Activated gamma-delta T cell treated with Interleukin-2 at 50 U/mL for 16 hours (primary cell): ENCODE measurements at places on chromosomes 1 and 21.

DNA sequence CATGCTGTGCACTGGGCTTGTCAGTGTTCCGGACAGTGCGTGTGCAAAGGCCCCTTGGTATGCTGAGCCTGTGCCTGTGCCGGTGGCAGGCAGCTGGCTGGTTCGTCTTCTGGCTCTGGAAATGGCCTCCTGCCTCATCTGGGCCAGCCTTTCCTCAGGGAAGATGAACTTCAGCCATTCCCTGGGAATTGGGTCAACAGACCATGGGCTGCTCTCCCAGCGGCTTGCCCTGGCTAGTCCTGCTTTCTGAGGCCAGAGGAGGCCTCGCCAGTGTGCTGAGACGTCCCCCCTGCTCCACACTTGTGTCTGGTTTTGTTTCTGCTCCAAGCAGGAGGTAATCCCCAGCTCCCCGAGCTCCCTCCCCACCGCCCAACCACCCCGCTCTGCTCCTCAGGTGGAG is 32.6 kb upstream of the RD3 start:
- no peak for DNase-seq

GRCh38 chr1:22609291-22609690 is 27.1 kb upstream of the C1QA start:
- no peak for DNase-seq

DNA sequence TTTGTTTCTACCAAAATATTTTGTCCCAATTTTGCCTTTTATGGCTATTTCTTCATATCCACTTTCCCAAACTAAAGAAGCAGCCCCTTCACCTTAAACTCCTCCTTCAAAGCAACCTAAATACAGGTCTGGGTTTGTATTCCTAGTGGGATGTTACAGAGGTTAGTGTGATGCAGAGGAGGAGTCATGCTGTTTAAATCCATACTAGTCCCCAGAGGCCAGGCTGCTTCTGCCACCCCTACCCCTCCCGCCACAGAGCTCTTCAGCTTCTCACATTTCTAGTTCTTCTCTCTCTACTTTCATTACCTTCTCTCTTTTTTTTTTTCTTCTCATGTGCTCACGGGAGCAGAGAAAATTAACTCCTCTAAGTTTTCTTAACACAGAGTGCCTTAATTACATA is 29.3 kb downstream of the SELL start:
- no peak for DNase-seq

DNA sequence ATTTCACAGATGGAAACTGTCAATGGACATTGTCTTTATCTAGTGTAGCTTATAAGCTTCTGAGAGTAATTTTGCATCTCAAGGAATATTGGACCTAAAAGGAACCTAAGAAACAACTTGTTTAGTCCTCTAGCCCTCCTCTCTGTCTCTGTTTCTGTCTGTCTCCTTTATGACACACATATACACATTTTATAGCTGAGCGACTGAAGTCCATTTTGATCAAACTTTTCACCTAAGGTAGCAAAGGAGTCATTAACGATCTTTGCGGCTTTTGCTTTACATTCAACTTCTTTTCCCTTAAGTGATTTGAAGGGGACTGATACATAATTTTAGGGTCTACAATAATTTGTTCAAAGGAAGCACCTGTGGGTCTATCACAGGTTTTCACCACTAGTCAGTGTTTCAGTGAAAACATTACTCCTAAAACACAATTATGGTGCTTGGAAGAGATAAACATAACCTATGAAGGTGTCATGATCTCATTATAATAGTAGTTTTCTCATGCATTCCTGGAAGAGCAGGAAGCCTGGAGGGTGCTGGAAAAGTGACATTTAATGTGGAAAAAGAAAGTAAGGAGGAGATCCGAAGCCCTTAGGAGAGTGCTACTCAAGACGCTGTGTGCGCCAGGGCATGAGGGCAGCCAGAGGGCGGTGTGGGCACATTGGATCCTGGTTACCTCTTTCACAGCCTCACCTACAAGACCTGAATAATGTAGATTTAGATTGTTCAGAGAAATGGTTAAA is 248.6 kb downstream of the DNM3 start:
- peak; percentile 42 for DNase-seq

DNA sequence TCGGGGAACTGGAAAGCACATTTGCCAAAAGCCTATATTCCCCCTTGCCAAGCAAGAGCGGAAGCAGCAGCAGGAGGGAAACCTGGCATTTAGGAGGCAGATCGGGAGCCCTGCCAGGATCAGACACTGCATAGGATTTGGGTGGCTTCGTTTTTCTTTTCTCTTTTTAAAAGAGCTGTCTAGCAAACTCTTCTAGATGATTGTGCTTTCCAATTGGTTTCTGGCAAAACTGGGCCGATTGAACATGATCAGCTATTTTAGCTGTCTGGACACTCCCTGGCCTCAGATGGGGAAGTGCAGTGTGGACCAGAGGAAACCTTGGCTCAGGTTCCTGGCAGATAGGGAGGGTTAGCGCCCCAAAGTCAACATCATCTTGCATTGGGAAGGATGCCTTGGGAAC is 414.0 kb upstream of the KAZN start:
- DNase-seq, result no peak

- DNase-seq, result no peak
These were observed 114.4 kb downstream of the PRDM16 start for GRCh38 chr1:3183411-3183810.

DNA sequence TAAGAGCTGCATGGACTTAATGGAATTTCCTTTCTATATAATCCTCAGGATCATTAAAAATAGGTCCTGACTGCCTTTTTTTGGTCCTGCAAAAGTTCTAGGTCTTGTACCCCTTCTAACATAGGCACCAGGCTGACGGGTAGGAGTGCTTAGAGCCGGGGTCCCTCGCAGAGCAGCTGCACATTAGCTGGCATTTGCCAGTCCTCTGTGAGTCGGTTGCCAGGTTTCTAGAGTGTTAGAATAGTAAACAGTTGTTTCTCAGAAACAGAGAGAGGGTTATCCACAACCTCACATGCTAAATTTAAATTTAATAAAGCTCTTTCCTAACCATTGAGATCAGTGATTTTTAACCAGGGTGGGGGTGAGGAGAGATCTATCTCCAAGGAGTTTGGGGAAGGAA is 35.4 kb upstream of the HEATR1 start:
- DNase-seq, result no peak

- DNase-seq, result no peak
These were observed 12.4 kb upstream of the CYB5R1 start for GRCh38 chr1:202979459-202979858.

DNA sequence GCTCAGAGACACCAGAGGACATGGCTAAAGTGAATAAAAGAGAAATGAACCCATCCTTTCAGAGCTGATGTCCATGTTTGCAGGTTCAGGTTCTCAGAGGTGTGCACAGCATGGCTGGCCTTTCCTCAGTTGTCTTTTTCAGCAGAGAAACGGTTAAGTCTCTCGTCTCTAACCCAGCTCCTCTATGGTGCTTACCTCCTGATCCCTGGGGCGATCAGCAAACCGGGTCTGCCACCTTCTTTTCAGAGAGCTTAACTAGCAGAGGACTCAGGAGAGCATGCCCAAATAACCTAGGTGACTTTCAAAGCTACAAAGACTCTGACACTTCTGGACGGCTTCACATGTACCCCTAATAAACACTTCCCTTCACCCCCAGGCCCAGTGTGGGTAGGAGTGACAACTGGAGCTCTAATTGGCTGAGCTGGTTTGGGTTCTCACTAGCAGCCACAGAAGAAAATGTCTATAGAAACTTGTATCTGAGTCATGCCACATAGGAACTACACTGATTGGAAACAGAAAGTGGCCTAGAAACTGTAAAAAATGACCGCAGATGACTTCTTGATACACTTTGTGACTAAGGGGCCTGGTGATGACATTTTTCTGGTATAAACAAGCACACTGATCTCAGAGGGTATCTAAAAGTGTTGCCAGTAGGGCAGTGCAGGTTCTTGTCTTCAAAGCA is at the start of gene AIM2:
TSS of gene AIM2 (minus strand) at position 329 of the 682 bp plus-strand sequence. CDS start 3,267 bp downstream, outside the sequence.
- peak; percentile 49 for DNase-seq

GRCh38 chr1:15900662-15901279 is 53.3 kb downstream of the SPEN start:
- no peak for DNase-seq

- DNase-seq, result no peak
These were observed 63.1 kb upstream of the CNN3 start for GRCh38 chr1:94989911-94990473.

- peak; percentile 55 for DNase-seq
These were observed 87.9 kb upstream of the LYST start for GRCh38 chr1:235954306-235955283.
